ENCODE measurements at places on chromosomes 16 and 17.
A peak's percentile ranks its signal among the peaks of the same experiment; 100 is the strongest.

DNA sequence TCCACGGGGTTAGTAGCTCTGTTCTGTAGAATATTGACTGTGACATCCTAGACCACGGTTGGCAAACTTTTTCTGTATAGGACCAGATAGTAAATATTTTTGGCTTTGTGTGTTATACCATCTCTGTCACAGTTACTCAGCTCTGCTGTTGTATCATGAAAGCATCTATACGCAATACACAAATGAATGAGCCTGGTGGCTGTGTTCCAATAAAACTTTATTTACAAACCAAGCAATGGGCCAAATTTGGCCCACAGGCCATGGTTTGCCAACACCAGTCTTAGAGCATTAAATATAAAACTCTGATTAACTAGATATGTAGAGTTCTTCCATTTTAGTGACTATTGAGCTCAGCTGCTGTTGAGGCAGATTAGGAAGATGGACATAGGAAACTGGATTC, 132.7 kb downstream of the MAP2K6 start:
- H3K36me3 ChIP-seq: no peaks in the 10 kb centered on the region
- no peak for DNase-seq
- H3K4me1 ChIP-seq: no peaks in the 10 kb centered on the region
- H3K4me3 ChIP-seq: no peak overlapping the region
- H3K27ac ChIP-seq: no peak overlapping the region

DNA sequence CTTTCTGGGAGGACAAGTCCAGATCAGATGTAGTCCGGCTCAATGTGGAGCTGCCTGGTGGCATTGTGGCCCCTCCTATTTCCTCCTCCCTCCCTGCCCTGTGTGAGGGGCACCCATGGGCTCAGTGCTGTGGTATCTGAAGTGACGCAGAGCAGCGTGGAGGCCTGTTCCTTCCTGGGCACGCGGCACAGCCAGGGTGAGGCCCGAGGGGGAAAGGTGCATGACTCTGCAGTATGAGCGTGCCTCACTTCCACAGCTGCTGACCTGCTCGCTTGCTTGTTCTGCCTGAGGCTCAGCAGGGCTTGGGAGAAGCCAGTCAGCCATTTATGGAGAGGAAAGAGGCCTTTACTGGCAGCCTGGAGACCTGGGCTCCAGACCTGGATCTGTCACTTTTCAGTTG, 11.7 kb downstream of the TMEM238L start:
- no peak overlapping the region for H3K27ac ChIP-seq
- no peak for DNase-seq
- H3K4me3 ChIP-seq: no peak overlapping the region
- no peaks in the 10 kb centered on the region for H3K4me1 ChIP-seq

DNA sequence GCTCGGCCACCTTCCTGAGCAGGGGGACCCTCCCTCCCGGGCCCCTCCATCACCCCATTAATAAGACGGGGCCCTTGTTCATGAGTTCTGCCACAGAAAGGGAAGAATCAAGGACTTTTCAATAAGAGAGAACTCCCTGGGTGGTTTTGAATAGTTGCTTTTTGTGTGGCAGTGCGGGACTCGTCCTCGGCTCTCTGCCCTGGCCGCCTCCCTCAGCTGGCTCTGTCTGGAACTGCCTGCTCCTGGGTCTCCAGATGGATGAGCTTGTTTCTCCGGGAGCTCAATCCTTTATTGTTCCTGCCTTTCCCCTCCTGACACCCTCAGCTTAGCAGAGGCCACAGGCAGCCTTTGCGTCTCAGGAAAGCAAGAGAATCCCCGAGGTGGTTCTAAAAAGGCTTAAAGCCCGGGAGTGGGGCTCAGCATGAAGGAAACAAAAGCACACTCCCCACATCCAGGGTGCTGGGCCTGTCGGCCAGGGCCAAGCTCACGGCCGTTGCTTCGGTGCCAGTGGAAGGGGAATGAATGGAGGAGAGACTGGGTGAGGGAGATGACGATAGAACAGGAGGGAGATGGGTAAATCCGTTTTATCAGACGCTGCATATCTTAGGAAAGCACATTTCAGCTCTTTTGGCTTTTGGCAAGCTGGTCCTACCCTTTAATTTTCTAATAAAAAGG, 60.2 kb downstream of the RAI1 start:
- H3K27ac ChIP-seq: no peak overlapping the region
- no peaks in the 10 kb centered on the region for H3K36me3 ChIP-seq
- peaks cover 3% of the 10 kb centered on the region for H3K27me3 ChIP-seq
- no peak for DNase-seq

GRCh38 chr17:78186692-78187595, at the start of the genes AFMID and TK1:
TSS of gene AFMID (plus strand) at chr17:78187362. CDS start at chr17:78187371, 9 bp downstream.
TSS of gene TK1 (minus strand) at chr17:78187052. CDS start at chr17:78186994, 58 bp downstream.
- peaks cover 28% of the 10 kb centered on the region for H3K36me3 ChIP-seq
- no peaks in the 10 kb centered on the region for H3K27me3 ChIP-seq
- H3K4me3 ChIP-seq: peak within 1 kb of the TSS; percentile 87
- DNase-seq: peak; percentile 89
- peaks cover 27% of the 10 kb centered on the region for H3K4me1 ChIP-seq
- peak within 1 kb of the TSS; percentile 77 for H3K27ac ChIP-seq

GRCh38 chr17:4711661-4712181, 1.3 kb downstream of the ARRB2 start:
- H3K4me1 ChIP-seq: peaks cover 38% of the 10 kb centered on the region
- no peaks in the 10 kb centered on the region for H3K27me3 ChIP-seq
- peaks cover 33% of the 10 kb centered on the region for H3K36me3 ChIP-seq
- H3K27ac ChIP-seq: peak overlapping the region; percentile 84
- DNase-seq: no peak

Data from activated T-helper 2 cell treated with anti-CD3 and anti-CD28 coated beads, Interferon-gamma antibody, Interleukin-2, Interleukin-4, amounts not matched to agents 10 μg/mL and 5 μg/mL and 100 μg/mL, durations not matched to agents 14 hours and 24 hours and 36 hours (primary cell).